ENCODE measurements at places on chromosomes 1 and 21.

DNA sequence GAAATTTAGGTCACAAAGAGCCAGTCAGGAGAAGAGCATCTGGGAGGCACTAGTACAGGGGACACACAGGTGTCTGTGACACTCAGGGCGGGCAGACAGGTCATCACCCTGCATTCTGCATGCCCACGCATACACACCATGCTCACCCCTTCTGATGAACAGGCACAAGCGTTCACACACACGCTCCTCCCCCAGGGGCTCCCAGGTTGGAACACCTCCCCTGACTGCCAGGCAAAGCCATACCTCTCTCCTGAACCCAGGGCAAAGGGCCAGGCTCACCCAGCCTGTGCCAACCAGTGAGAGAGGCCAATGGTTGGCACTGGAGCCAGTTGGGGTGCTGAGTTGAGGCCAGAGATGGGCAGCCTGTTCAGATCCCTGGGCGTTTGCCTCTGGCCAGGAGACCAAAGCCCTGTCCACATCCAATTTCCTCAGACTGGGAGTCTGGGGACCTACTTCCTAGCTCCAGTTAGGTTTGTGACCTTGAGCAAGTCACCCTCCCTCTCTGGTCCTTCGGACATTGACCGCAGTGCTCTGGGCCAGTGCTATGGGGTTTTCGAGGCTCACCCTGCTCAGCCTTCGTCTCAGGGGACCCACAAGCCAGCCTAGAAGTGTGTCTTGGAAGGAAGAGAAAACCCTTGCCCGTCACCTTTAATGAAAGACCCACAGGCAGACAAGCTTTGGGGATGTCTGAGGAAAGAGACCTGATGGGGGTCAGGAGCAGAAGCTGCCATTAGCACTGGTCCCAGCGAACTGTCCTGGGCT, 5.8 kb upstream of the LAD1 start:
- no peak for DNase-seq

DNA sequence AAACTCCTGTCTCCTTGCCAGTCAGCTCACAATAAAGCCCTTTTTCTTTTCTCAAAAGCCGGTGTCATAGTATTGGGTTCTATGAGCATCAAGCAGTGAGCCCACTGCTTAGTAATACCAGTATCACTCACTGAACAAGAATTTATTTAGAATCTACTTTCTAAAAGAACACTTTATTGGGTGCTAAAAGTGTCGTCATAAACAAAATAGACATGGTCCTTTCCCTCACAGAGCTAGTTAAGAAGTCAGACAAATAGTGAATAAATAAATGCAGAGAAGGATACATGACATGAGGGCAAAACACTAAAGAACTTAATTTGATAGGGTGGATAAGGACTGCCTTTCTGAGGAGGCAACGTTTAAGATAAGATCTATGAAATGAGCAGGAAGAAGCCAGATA, 32.2 kb downstream of the EVI5 start:
- DNase-seq = no peak

DNA sequence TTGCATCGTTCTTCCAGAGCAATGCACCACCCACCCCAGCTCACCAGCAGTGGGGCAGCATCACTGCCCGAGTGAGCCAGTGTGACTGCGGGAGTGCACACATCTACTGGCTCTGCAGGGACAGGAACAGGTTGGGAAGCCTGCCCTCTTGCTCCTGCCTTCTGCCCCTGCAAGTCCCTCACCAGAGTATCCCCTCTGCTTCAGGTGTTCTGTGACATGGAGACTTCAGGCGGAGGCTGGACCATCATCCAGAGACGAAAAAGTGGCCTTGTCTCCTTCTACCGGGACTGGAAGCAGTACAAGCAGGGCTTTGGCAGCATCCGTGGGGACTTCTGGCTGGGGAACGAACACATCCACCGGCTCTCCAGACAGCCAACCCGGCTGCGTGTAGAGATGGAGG, 4.2 kb downstream of the ANGPTL7 start:
- no peak for DNase-seq

DNA sequence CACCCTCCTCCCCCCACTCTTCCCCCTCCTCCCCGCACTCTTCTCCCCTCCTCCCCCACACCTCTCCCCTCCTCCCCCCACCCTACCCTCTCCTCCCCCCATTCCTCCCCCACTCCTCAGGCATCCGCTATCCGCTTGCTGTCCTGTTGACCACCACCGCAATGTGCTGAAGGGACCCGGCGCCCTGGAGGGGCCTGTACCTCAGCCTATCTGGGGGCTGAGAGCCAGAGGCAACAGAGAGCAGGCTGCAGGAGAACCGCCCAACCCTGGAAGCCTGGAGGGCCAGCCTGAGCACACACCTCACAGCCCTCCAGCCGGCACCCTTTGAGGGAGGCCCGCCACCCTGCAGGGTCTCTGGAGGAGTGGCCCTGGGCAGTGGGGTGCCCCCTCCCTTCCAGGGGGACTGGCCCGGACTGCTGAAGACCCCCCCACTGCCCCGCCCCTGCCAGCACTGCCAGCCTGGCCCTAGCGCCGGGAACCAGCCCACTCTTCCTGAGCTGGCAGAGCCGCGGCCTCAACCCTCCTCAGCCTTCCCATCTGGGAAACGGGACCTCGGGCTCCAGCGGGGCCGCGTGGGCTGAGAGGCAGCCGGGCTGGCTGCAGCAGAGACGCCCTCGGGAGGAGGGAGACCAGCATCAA, 1.2 kb downstream of the C1QTNF12 start:
- DNase-seq = no peak

DNA sequence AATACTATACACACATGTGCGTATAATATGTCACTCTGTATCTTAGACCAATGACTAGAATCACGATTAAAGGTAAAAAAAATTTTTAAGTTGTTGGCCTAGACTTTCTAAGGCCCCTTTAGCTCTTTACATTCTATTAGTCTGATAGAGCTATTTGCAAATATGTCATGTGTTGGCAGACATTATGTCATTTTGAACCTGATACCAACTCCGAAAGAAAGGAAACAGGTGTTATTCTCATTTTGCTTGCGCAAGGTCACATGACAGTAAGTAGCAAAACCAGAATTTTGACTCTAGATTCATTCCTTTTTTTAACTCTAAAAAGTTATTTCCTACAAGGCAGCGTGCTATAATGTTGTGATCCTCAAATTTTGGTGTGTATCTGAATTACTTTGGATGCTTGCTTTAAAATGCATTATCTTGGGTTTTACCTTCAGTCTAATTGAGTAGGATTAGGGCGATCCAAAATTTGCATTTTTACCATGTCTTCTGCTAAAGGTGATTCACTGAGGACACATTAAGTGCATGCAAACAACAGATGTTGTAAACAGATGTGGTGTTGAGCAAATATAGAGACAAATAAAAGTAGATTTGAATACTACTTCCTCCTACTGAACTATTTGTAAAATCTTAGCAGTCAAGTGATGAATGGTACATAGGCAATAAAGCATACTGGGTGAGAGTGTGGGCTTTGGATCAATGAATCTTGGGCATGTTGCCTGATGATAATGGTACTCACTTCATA, 63.5 kb upstream of the KIAA1614 start:
- no peak for DNase-seq
